ENCODE measurements at places on chromosomes 12 and 14.

- no peak for DNase-seq
Measured at GRCh38 chr14:95240859-95241813, 78.6 kb downstream of the CLMN start.

- DNase-seq = no peak
Measured at GRCh38 chr12:101995684-101996083, 66.1 kb downstream of the WASHC3 start.

DNA sequence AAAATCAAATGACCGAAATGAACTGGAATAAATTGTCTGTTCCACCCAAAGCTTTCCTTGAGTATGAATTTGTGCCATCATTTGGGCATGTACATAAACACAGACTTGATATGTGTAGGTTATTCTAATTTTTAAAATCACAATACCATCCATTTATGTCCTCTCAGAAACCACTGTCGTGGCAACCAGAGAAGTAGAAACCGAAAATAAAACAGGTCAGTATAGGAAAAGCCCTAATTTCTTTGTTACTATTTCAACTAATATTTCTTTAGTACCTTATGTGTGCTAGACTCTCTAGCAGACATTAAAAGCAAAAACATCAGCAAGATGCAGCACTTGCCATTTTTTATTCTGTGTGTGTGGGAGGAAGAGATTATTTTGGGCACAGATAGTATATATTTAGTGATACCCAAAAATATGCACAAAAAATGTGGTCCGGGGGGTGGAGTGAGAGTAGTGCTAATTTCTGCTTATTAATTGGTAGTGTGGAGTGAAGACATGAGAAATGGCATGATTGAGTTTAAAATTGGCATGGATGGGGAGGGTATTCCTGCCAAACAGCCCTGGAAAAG, 130.8 kb upstream of the CNTN1 start:
- DNase-seq = no peak

DNA sequence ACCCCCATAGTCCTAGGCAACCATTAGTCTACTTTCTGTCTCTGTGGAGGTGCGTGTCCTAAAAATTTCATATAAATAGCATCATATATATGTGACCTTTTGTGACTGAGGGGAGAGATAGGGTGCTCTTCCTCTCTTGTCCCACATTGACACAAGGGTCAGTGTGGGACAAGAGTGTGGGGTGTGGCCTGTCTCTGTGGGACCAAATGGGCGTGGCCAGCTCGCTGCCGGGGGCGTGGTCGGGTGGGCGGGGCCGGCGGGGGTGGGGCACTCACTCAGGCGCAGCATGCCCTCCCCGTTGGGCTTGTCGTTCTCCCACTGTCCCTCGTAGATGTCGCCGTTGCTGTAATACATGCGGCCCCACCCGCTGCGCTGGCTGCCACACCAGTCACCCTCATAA, 15.5 kb downstream of the MORN3 start:
- no peak for DNase-seq

DNA sequence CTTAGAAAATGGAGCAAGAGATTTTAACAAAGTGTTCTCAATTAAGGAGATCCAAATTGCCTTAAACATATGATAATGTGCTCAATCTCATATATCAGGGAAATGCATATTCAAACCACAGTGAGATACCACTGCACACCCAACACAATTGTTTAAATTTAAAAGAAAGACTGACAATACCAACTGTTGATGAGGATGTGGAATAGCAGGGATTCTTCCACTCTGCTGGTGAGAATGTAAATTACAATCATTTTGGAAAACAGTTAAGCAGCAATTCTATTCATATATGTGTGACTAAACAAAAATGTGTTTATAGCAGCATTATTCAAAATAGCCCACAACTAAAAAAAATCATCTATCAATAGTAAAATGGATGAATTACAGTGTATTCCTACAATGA, 144.2 kb downstream of the KICS2 start:
- no peak for DNase-seq

- DNase-seq = no peak
Measured at GRCh38 chr12:5022465-5023061, 21.1 kb upstream of the KCNA5 start.

- peak; percentile 38 for DNase-seq
Measured at GRCh38 chr12:110280392-110280778, 662 bp upstream of the ATP2A2 start.

- no peak for DNase-seq
Measured at GRCh38 chr12:93740751-93741150, 63.6 kb downstream of the CRADD start.

DNA sequence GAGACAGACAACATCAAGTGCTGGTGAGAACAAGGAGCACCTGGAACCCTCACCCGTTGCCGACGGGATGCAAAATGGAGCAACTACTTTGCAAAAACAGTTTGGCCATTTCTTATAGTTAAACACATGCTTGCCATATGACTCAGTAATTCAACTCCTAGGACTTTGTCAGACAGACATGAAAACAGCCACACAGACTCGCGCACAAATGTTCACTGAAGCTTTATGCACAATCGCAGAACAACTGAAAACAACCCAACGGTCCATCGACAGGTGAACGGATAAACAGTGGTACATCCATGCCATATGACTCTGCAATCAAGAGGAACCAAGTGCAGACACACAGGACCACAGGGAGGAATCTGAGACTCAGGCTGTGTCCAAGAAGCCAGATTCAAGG, 30.8 kb downstream of the NCOR2 start:
- DNase-seq = no peak

DNA sequence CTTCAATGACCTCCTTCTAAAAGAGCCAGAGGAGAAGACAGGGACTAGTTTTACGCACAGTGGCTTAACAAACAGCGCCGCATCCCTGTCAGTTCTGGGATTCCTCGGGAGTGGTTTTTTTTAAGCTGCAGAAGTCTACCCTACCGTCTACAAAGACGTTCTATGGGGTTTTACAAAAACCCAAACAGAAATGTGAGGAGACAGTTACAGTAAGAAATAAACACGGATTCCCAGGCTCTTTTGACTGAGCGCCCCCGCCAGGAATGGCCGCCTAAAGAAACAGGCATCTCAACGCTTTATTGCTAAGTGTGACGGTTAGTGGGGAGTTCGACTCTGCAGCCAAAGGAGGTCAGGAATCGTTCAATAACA, 484 bp downstream of the ALKBH1 start:
- DNase-seq = no peak

DNA sequence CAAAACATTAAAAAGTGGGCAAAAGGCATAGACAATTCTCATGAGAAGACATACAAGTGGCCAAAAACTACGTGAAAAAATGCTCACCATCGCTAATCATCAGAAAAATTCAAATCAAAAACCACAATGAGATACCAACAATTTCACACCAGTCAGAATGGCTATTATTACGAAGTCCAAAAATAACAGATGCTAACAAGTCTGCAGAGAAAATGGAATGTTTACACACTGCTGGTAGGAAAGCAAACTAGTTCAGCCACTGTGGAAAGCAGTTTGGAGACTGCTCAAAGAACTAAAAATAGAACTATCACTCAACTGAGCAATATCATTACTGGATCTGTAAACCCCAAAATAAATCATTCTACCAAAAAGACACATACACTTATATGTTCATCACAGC, 76.2 kb downstream of the PRKD1 start:
- no peak for DNase-seq

Data from activated T-helper 1 cell treated with Interleukin-2 at 50 U/mL for 16 hours (primary cell).